ENCODE measurements at places on chromosomes 2 and 18. TPM values are rescaled to one million over a fixed set of nuclear protein-coding genes. Genes with fewer than 3 reads are reported as not detected.

- H3K4me3 ChIP-seq: no peak overlapping the region
- no peaks in the 10 kb centered on the region for H3K4me1 ChIP-seq
- no peaks in the 10 kb centered on the region for H3K36me3 ChIP-seq
- no peak for DNase-seq
- H3K27me3 ChIP-seq: no peaks in the 10 kb centered on the region
Observed at GRCh38 chr2:191636235-191636543, 41.7 kb upstream of the NABP1 start.

Gene ITGB6
- 0.61 TPM for total RNA-seq

DNA sequence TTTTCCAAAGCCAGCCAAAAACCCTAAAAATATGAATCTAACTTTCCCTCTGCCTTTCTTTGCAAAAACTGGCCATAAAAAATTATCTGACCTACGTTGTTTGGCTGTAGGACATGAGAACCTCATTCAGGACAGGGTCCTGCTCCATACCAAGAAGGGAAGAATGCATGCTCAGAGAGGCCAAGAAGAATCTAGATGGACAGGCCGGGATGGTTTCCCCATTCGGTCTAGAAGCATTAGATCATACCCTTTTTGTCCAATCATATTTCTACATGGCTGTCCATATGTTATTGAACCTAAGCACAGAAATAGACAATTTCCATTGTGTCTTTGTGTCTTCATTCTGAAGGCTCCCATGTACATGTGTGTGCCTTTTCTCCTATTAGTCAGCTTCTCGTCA, 2120.4 kb upstream of the PIK3C3 start:
- H3K4me3 ChIP-seq: no peak overlapping the region
- no peak overlapping the region for H3K27ac ChIP-seq
- no peak for DNase-seq
- no peaks in the 10 kb centered on the region for H3K36me3 ChIP-seq
- no peaks in the 10 kb centered on the region for H3K4me1 ChIP-seq

- DNase-seq: no peak
- H3K36me3 ChIP-seq: no peaks in the 10 kb centered on the region
- no peaks in the 10 kb centered on the region for H3K27me3 ChIP-seq
- H3K4me1 ChIP-seq: no peaks in the 10 kb centered on the region
Observed at GRCh38 chr2:230048010-230048671, 20.6 kb downstream of the SLC16A14 start.

- H3K36me3 ChIP-seq: no peaks in the 10 kb centered on the region
- no peak for DNase-seq
- H3K27ac ChIP-seq: no peak overlapping the region
- no peak overlapping the region for H3K4me3 ChIP-seq
Observed at GRCh38 chr18:25167612-25168410, 184.2 kb downstream of the ZNF521 start.

DNA sequence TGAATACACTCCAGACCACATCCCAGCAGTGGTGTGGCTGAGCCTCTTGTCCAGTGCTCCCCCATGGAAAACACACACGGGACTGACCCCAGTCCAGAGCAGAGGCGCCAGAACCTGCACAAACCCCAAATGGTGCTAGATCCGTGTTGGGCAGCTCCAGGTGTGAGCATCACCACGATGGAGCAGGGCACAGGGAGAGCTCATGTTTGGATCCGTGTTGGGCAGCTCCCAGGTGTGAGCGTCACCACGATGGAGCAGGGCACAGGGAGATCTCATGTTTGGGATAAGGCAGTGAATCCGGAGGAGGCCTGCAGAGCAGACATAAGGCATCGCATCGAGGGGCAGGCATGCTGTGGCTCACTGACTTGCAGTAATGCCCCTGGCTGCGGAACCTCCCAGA, 460.0 kb upstream of the MYT1L start:
- H3K27ac ChIP-seq: no peak overlapping the region
- no peak overlapping the region for H3K4me3 ChIP-seq
- no peaks in the 10 kb centered on the region for H3K36me3 ChIP-seq
- H3K4me1 ChIP-seq: no peaks in the 10 kb centered on the region
- no peaks in the 10 kb centered on the region for H3K27me3 ChIP-seq
- DNase-seq: no peak

Gene PAX8
- 0.74 TPM for total RNA-seq

GRCh38 chr2:111209045-111209514, 88.4 kb downstream of the BCL2L11 start:
- H3K4me1 ChIP-seq: no peaks in the 10 kb centered on the region
- H3K36me3 ChIP-seq: no peaks in the 10 kb centered on the region
- H3K4me3 ChIP-seq: no peak overlapping the region
- H3K27me3 ChIP-seq: no peaks in the 10 kb centered on the region

Gene ABCG8
- 116 TPM for total RNA-seq

- no peaks in the 10 kb centered on the region for H3K27me3 ChIP-seq
- H3K4me3 ChIP-seq: no peak overlapping the region
- no peak overlapping the region for H3K27ac ChIP-seq
- H3K4me1 ChIP-seq: no peaks in the 10 kb centered on the region
- no peaks in the 10 kb centered on the region for H3K36me3 ChIP-seq
Observed at GRCh38 chr2:98009887-98010760, 14.4 kb upstream of the TMEM131 start.
